ENCODE measurements at places on chromosomes 6 and 20. TPM values are rescaled to one million over a fixed set of nuclear protein-coding genes. Genes with fewer than 3 reads are reported as not detected.

The PRICKLE4 gene
- not detected for total RNA-seq

- H3K4me1 ChIP-seq = no peaks in the 10 kb centered on the region
- no peak for DNase-seq
- no peak overlapping the region for H3K4me3 ChIP-seq
- H3K27ac ChIP-seq = no peak overlapping the region
Observed at GRCh38 chr6:112640891-112641290, 293.8 kb downstream of the RFPL4B start.

DNA sequence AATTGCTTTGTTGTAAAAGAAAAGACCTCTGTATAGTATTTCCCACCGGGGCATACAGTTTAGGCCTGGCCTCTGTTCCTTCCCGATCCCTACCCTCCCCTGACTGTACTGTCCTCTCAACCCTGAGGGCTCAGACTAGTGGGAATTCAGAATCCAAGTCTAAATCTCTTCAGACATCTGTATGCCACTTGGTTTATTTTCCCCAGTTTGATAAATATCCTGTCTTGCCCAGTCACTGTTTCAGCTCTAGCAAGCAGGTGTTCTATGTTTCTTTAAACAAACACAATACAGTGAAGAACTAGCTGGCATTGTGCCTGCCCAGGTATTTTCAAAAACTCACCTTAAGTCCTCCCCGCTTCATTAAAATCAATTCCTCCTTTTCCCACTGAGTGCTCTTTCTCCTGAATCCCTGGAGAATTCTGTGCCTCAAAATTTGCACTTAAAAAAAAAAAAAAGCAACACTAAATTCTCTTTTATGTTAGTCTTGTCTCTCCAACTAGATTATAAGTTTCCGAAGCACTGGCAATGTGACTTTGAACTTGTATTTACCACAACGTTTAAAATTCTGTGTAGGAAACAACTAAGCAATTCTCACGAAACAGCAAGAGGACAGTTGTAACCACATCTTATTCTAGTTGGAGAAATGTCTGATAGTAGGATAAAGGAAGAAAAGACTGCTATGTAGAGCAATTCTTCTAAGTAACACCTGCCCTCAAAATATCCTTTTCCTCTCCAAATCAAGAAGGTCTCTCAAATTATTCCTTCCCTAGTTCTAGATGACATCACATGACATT lies 112.0 kb upstream of the CARMIL1 start:
- peaks cover 51% of the 10 kb centered on the region for H3K4me1 ChIP-seq
- H3K27ac ChIP-seq = no peak overlapping the region
- DNase-seq = no peak
- peaks cover 2% of the 10 kb centered on the region for H3K27me3 ChIP-seq
- H3K36me3 ChIP-seq = peaks cover 9% of the 10 kb centered on the region
- H3K4me3 ChIP-seq = no peak overlapping the region

DNA sequence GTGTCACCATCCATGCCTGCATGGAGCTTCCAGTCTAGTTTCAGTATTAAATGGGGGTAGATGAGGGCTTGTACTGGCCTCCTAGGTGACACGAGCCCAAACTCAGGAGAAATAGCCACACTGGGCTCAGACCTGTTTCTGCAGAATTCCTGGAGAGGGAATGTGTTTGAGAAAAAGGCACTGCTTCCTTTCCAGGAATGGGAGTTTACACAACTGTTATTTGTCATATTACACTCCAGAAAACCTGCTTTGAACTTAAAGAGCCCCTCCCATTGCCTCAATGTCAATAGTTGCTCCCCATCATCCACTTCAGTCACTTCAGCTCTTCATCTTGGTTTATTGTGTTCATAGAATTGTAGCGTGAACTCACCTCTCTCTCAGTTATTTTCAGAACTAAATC lies 151.5 kb downstream of the CFAP61 start:
- H3K27me3 ChIP-seq = peaks cover 20% of the 10 kb centered on the region
- H3K27ac ChIP-seq = no peak overlapping the region
- H3K4me3 ChIP-seq = no peak overlapping the region
- no peaks in the 10 kb centered on the region for H3K4me1 ChIP-seq
- H3K36me3 ChIP-seq = no peaks in the 10 kb centered on the region

DNA sequence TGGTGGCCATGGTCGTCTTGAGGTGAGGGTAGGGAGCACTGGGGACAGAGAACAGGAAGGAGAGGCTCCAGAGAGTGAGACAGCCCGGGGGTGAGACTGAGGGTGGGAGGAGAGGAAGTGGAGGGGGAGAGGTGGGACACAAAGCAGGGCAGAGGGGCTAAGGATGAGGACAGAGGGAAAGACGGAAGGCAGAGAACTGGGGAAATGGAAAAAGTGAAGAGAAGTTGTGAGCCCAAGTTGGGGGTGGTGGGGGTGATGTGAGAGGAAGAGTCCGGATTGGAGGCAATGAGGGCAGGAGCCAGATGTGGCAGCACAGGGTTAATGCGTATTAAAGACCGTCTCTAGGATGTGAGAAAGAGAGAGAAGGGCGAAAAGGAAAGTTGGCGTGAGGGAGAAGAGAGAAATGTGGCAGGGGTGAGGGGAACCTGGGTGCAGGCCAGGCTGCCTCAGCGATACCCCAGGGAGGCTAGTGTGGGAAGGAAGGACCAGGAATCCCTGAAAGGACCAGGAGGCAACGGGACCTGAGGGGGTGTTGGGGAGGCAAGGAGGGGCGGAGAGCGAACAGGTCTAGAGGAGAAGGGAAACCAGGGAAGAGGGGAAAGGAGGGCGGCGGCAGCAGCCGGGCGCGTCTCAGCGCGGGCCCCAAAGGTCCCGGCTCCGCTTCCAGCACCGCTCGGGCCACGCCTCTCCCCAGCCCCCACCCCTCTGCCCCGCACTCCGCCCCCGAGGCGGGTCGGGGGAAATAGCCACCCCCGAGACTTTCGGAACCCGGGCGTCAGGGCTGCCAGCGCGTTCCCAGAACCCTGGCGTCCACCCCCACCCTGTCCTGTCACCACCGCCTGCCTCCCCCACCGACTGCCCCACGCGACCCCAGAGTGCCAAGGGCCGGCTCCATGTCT lies at the start of gene PPP1R18:
Gene PPP1R18, minus strand, starts transcription at position 637 of the 899 bp plus-strand sequence. Its CDS starts 627 bp downstream, at position 10.
- H3K4me1 ChIP-seq = peaks cover 33% of the 10 kb centered on the region
- peak; percentile 91 for DNase-seq
- peaks cover 66% of the 10 kb centered on the region for H3K36me3 ChIP-seq
- H3K27me3 ChIP-seq = no peaks in the 10 kb centered on the region

- H3K27me3 ChIP-seq = peaks cover 19% of the 10 kb centered on the region
- no peaks in the 10 kb centered on the region for H3K4me1 ChIP-seq
- no peak for DNase-seq
- H3K4me3 ChIP-seq = no peak overlapping the region
- no peaks in the 10 kb centered on the region for H3K36me3 ChIP-seq
- H3K27ac ChIP-seq = no peak overlapping the region
Observed at GRCh38 chr6:54847799-54848597, 1.4 kb downstream of the FAM83B start.

- H3K36me3 ChIP-seq = no peaks in the 10 kb centered on the region
- no peak for DNase-seq
- H3K4me1 ChIP-seq = no peaks in the 10 kb centered on the region
- H3K27me3 ChIP-seq = no peaks in the 10 kb centered on the region
- H3K4me3 ChIP-seq = no peak overlapping the region
- H3K27ac ChIP-seq = no peak overlapping the region
Observed at GRCh38 chr6:42735976-42736375, 9.9 kb downstream of the TBCC start.

GRCh38 chr20:19823971-19824370 lies 65.9 kb downstream of the RIN2 start:
- H3K27me3 ChIP-seq = peaks cover 2% of the 10 kb centered on the region
- peaks cover 12% of the 10 kb centered on the region for H3K4me1 ChIP-seq
- H3K4me3 ChIP-seq = no peak overlapping the region
- no peaks in the 10 kb centered on the region for H3K36me3 ChIP-seq
- DNase-seq = no peak
